ENCODE measurements at places on chromosomes 1 and 21. TPM values are rescaled to one million over a fixed set of nuclear protein-coding genes. Genes with fewer than 3 reads are reported as not detected.

RAD54L gene
- 33.3 TPM for total RNA-seq

S100A8 gene
- not detected for total RNA-seq

FCRL6 gene
- total RNA-seq = 0.49 TPM

DMRTA2 gene
- total RNA-seq = not detected

GPR25 gene
- not detected for total RNA-seq

APCS gene
- not detected for total RNA-seq

F3 gene
- not detected for total RNA-seq

LCE6A gene
- not detected for total RNA-seq

FAM163A gene
- not detected for total RNA-seq

ACTL8 gene
- total RNA-seq = not detected
